A549 (cell line): ENCODE measurements at places on chromosomes 1 and 21. TPM values are rescaled to one million over a fixed set of nuclear protein-coding genes. Genes with fewer than 3 reads are reported as not detected.

DNA sequence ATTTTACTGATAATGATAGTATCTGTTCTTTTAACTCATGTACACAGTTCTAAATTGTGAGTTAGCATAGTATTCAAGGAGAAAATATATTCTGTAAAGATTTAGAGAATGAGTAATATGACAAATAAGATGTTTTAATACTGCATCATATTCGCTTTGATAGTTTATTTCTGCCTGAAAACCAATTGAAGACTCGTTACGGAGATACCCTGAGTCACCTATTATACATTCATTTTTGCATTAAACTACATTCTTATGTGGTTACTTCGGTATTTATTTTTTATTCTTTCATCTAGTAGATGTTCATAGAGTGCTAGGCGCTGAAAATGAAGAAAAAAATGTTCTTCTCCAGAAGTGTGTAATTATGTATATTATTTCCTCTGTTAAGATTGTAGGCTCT, 5.3 kb downstream of the UHMK1 start:
- DNase-seq = no peak

DNA sequence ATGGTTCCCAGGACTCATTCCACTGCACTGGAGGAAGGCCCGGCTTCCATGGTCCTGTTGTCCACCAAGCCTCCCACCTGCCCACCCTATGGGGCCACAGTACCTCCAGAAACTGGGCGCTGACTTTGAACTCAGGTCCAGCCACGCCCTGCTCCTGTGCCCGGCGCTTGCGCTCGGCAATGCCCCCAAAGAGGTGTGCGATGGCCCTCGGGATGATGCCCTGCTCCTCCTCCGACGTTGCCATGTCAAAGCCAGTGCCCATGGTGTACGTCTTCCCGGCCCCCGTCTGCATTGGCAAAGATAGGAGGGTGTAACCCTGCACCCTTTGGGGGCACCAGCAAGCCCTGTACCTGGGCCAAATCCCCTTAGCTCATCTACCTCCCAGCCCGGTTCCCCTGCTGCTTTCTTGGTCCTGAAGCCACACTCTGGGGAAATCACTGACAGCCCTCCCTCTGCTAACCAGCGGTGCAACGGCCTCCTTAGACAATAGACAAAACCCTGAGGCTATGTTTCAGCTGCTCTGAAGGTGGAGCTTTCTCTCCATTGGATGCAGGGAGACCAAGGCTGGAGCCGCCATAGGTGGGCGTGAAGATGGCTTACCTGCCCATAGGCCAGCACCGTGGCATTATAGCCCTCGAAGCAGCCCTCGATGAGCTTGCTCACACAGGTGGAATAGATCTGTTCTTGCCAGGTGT, 14.7 kb downstream of the KIF21B start:
- no peak for DNase-seq

GRCh38 chr1:193183019-193183627, 3.3 kb downstream of the B3GALT2 start:
- peak; percentile 54 for DNase-seq

DNA sequence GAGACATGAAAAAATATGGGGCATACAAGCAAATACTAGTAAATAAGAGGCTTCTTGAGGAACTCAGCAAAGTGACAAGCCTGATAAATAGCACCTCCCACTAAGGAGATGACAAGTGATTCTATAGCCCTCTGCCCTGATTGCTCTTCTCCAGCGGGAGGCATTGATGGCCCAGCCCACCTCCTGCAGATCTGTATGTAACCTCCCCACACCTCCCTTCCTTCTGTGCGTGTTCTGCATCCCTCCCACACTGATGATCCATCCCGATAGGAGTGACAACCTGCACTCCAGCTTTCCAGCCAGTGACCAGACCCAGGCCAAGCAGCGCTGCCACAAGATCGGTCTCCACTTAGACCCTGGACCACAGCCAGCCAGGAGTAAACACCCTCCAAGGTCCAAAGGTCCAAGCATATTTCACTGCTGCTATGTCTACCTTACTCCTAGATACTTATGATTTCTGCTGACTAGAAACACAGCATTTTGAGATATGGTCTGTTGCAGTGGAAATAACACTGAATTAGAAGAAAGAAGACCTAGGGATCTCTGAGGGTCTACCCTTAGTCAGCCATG, 176.1 kb downstream of the BRINP2 start:
- DNase-seq = no peak

GRCh38 chr1:109740615-109741373, at the start of gene GSTM3:
Gene GSTM3, minus strand, starts transcription at chr1:109741038. Its CDS starts 751 bp downstream, at chr1:109740287.
- DNase-seq = no peak

The LORICRIN gene
- not detected in 3 replicates for polyA plus RNA-seq

DNA sequence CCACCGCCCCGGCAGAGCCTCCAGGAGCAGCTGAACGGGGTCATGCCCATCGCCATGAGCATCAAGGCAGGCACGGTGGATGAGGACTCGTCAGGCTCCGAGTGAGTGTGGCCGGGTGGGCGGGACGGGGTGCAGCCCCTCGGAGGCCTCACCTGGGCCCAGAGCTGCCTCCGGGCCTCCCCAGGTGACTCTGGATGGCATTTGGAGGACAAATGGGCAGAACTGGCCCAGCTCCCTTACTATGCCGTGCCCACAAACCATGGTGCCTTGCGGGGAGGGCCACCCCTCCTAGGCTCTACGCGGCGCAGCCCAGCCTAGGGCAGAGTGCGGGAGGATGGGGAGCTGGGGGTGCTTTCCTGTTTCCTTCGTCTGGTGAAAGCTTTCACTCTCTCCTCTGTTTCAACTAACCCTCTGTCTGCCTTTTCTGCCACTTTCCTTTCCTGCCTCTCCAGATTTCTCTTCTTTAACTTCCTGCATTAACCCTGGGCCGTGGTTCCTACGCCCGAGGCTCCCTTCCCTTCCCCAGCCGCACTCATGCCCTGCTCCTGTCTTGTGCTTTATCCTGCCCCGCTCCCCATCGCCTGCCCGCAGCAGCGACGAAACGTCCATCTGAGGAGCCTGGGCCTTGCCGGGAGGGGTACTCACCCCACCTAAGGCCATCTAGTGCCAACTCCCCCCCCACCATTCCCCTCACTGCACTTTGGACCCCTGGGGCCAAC, 9.2 kb downstream of the PSRC1 start:
- no peak for DNase-seq

DNA sequence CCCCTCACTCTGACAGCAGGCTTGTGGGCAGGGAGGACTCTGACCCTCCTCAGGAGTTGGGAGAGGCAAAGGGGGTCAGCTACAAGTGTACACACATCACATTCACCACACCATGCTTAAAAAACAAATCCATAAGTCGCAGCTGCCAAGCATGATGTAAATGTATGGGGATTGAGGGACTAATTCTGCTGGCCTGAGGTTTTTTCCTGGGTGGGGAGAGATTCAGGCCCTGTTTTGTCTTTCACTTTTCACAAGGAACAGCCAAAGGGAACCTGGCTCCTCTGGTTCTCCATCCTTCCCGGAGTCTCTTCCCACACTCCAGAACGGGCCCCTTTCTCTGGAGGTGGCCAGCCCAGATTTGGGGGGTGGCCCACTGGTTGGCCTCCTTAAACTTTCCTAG, 1.3 kb upstream of the MTARC2 start:
- no peak for DNase-seq
